ENCODE measurements at places on chromosomes 2 and 18.

DNA sequence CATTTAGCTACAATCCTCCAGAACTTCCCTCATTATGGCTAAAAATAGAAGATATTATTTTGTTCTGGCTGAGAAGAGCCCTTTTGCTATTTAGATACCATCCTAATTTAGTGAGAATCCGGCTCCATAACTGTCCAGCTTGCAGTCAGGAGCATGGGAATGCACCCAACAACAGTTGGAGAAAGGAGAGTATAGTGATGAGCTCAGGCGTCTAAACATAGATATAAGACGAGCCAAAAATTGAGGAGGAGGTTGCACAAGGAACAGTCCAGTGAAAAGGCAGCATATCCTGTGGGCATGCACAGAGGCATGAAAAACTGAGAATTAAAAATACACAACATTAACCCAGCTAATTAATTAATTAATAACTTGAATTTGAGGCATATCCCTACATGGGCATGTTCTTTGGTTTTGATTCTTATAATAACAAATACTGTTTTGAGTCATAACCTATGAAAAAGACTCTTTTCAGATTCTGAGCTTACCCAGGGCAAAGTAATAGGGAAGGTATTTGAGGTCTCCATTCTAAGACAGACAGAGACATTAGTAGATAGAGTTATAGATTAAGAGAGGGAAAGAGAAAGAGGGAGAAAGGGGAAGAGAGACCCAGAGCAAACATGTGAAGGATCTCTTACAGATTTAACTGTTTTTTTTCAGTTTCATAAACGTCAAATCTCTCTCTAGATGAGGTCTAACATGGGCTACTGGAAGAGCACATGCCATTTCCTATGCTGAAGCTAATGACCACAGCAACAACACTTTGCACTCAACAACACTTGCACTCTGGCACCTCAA, 311.2 kb downstream of the OSR1 start:
- no peak for DNase-seq

GRCh38 chr2:156797832-156798231, 361.7 kb downstream of the GPD2 start:
- DNase-seq: no peak

GRCh38 chr2:223523551-223524001, 78.6 kb downstream of the SCG2 start:
- DNase-seq: no peak

DNA sequence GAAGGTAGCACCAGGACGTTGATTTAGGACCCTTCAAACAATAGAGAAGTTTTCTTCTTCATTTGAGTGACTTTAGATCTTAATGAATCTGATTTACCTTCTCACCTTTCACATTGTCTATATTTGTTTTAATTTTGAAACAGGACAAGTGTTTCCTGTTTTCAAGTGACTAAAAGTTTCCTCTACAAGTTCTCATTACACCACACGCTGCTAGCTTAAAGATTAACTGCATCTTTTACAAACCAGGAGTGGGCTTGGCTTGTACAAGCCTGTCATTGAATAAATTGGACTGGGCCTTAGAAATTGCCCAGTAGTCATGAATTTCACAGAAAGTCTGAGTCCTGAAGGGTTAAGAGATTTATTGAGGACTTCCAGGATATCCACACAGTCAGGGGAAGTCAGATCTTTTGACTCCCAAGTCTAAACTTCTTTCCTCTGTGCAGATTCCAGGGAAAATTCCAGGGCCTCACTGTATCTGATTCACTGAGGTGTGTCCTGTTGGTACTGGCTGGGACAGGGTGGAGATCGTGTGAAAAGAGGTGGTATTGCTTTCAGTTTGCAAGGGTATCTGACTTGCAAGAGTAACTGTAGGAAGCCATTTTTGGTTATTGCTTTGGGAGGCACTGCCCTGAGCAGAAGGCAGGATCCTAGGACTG, 3.4 kb downstream of the SGPP2 start:
- no peak for DNase-seq

DNA sequence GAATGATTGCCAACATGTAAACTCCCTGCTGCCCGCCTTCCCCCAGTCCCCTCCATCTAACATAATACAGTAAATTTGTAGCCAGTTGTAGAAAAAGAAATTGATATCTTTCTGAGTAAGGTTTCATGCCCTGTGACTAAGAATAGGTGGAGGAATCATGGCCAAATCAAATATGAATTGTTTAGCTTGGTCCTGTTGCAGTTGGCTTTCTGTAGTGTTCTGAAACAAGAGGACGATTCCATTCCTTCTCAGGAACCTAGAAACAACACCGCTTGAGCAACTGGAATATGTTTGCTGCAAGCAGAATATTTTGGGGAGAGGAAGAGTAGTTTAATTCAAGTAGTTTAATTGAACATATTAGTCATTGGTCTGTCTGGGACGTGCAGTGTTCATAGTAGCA, 7.0 kb upstream of the DRC1 start:
- DNase-seq: no peak

DNA sequence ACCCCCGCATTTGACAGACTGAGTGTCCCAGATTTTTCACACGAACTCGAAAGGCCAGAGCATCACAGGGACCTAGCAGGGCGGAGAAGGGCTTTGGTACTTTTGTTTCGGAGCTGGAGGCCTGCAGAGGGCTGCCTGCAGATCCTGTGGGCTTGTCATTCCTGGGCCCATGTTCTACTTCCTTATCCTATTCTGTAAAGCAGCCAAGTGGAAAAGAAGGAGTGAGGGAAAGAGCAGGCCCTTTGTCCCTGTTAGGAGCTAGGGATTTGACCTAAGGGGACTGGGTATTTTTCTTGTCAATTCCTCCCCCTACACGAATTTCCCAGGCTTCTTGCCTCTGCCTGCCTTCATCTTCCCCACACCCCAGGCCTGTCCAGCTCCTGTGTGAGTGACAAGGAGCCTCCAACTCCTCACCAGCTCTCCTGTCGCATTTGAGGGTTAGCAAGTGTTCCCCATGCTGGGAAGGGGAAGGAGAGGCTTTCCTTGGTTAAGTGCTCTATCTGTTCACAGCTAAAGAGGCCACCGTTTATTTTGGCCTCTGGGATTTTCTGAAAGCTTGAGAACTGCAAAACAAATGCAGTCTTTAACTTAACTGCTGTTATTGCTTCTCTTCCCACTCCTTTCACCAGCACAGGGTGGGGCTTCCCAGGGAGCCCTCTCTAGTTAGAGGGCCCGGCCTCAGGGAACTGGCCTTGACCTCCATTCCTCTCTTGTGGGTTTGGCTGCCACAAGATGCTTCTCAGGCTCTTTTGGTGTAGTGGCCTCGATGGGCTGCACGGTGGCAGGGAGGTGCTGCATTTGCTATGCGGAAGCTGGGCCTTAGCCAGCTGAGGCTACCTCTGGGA, 61.2 kb downstream of the SGPP2 start:
- DNase-seq: no peak

- no peak for DNase-seq
These were observed 119.2 kb downstream of the ANTXR1 start for GRCh38 chr2:69131983-69132675.

DNA sequence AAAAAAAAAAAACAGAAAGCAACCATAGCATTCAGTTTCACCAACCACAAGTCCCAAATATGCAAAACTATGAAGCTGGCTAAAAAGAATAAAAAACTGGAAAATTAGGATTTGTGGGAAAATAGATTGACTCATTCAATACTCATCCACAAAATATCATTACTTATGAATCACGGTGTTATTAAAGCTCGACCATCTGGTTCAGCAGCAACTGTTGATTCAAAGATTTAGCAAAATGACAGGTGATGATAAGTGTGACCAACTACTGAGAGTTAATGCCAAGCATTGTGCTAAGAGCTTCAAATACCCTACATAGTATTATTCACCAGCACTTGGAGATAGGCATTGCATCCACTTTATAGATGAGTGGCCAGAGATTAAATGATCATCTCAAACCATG, 26.2 kb upstream of the XDH start:
- DNase-seq: no peak

DNA sequence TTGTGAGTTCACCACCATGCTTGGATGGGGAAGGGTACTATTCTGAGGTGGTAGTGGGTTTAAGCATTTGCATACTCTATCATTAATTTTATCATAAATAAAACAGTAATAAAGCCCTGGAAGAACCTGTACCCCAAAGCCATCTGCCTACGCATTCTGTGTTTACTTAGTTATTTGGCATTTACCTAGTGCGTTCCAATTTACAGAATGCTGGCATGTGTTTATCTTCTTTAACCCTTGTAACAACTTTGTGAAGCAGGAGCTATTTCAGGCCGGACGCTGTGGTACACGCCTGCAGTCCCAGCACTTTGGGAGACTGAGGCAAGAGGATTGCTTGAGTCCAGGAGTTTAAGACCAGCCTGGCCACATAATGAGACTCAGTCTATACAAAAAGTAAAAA, 17.8 kb upstream of the ODC1 start:
- DNase-seq: no peak

DNA sequence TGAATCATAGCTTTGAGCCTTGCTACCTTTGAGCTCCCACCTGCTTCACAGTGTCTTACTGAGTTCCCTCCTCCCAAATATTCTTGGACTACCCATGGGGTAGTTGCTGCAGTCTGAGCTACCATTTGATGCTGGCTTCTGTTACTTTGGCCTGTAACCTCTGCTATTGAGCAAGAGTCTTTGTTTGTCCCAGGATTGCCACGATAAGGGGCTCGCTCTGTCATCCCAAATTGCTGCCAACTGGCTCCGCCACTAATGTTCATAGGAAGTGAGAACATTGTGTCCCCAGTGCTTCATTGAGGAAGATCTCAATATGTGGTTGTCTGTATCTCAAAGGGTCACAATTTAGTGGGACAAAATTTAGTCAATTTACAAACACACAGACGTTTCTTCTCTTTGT, 103.8 kb downstream of the TRIM43 start:
- DNase-seq: no peak

- DNase-seq: no peak
These were observed 1.9 kb downstream of the PRSS56 start for GRCh38 chr2:232521959-232522622.

DNA sequence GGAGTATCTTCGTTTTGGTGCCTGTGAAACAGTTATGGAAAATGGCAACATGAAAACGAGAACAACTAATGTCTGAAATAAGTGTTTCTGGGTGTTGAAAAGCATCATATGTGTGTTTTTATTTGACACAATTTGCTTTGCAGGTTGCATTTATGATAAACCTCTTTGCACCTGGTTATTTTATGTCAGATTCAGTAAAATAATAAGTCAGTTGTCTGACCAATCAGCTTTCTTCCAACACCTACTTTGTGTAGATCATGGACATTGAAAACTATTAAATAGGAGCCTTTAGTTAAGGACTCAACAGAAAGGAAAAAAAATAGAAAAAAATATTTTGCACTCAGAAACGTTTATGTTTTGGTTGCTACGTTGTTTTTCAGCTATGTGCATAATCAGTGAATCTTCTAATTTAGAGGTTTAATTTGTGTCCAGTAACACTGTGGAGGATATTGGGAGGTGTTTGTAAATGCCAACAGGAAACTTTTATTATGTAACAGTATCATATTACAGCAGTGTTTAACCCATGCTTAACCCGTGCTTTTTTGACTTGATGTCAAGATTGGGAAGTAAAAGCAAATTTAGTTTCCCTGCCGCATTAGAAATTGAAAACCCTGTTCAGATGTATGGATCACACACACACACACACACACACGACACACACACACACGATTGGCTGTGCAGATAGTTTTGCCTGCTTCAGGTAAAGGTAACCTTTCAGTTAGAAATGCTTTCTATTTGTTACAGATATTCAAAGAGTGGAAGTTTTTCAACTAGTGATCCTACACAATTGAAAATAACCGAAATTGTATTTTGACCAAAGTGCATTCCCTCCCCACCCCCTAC, 2.6 kb downstream of the PKP4 start:
- DNase-seq: no peak

DNA sequence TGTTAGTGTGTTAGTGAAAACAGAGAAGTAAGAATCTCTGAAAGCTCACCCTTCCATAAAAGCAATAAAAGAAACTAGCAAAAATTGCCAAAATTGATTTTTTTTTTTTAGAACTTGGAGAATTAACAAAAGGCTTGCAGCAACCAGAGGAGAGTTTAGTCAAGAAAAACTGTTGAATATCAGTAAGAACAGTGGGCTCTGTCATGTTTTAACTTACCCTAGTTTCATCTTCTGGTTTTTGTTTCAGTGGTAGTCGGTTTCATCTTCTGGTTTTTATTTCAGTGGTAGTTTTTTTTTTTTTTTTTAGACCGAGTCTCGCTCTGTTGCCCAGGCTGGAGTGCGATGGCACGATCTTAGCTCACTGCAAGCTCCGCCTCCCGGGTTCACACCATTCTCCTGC, 580.9 kb downstream of the NYAP2 start:
- no peak for DNase-seq

GRCh38 chr18:10015941-10016819, 102.4 kb downstream of the VAPA start:
- no peak for DNase-seq

GRCh38 chr18:55790296-55790695, 202.3 kb upstream of the TCF4 start:
- no peak for DNase-seq

GRCh38 chr2:18372641-18373040, 187.8 kb downstream of the RDH14 start:
- DNase-seq: no peak

DNA sequence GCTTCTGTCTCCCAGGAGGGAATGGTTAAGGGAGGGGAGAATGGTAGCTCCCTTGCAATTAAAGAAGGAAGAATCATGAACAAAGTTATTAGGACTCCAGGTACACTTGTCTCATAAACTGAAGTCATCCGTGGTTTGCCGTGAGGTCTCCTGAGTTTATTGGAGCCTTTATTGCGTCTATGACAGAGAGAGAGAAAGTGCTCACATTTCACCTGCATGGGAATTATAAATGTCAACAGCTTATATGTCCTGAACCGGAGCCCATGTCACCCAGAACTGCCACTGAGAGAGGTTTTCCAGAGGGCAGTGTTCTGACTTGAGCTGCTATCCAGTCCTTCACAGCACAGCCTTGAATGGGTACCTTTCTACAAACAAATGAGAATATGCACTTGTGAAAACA, 104.3 kb downstream of the STPG4 start:
- no peak for DNase-seq

DNA sequence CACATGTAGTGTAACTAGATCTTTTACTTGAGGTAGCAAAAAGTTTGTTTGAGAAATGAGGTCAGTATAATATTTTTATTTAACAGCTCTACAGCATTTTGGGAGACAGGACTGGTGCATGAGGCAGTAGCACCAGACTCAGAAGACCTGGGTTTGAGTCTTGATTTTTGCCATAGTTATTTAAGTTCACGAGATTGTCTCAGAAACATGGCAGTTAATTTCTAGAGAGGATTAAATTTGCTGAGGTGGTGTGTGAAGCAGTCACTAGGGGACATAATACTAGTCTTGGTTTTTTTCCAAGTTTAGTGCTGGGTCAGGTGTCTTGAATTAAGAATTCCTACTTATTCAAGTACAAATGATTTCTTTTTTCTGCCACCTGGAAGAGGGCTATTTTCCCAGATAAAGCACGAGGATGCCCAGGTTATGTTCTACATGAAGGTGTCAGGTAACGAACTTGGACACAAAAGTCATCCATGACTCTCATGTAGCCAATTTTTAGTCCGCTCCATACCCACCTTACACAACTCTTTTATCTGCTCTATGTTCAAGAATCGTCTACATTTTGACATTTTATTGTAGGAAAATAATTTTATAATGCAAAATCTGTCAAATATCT, 1.4 kb downstream of the MARCHF7 start:
- peak; percentile 1 for DNase-seq
